Glutamatergic neuron (in vitro differentiated cells): ENCODE measurements at places on chromosomes 13 and 19. TPM values are rescaled to one million over a fixed set of nuclear protein-coding genes. Genes with fewer than 3 reads are reported as not detected.

DNA sequence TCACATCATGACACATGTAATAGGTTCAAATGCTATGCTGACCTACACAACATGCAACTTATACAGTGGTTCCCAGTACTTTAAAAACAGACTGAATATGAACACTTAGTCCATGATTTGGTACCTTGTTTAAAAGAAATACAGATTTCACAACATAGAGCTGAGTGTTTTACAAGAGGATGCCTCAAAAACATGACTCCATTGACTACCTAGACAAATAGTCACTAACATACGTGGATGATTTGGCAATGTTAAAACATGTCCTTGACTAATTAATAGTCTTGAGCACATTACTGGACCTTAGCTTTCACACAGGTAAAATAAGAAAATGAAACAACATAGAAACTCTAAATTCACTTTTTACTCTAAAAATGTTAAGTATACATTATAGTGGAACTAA is 300.1 kb downstream of the DIAPH3 start:
- no peak for DNase-seq
- no peaks in the 10 kb centered on the region for H3K27me3 ChIP-seq
- H3K4me1 ChIP-seq = peaks cover 1% of the 10 kb centered on the region
- no peak overlapping the region for H3K4me3 ChIP-seq

DNA sequence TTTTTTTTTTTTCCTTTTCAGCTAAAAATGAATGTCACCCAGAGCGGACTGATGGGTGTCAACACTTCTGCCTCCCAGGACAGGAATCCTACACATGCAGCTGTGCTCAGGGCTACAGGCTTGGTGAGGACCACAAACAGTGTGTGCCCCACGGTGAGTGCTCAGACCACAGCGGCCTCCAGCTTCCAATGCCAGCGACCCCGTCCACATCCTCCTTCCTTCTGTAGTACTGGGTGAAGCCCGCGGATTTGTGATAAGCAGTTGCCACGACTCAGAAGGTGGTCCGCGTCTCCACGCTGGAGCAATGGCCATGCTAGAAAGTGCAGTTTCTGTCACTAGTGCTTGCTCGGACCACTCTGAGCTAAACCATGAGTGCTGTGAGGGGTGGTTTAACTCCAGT is 6.0 kb downstream of the PROZ start:
- H3K4me3 ChIP-seq = no peak overlapping the region
- no peak for DNase-seq
- peaks cover 9% of the 10 kb centered on the region for H3K27me3 ChIP-seq
- H3K4me1 ChIP-seq = peaks cover 6% of the 10 kb centered on the region
- H3K36me3 ChIP-seq = no peaks in the 10 kb centered on the region
- H3K27ac ChIP-seq = no peak overlapping the region

DNA sequence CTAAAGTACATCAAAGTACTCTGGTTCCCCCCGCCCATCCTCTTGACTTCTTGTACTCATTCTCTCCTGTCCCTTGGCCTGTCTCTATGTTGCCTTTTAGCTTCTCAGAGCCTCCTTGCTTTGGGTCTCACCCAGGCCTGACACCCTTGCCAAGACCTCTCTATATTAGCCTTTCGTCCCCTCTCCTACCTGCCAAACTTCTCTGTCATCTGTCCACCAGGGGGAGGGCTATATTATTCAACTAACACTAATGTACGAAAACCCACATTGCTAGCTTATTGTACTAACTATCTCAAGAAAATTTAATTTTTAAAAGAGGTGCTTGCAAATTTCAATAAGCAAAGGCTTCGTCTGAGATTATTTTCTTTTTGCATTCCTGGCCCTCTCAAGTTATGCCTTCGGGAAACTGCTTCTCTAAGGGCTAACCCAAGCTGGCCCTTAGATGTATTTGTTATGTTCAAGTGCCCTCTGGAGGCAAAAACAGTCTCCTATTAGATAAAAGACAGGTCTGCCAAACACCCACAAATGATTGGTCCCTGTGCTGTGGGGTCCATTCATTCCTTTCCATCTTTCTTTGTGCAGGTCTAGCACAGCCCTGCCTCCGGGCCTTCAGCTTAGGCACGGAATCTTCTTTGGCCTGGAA is 6.3 kb upstream of the MRPS31 start:
- H3K4me3 ChIP-seq = no peak overlapping the region
- no peak overlapping the region for H3K27ac ChIP-seq
- H3K27me3 ChIP-seq = no peaks in the 10 kb centered on the region
- no peaks in the 10 kb centered on the region for H3K36me3 ChIP-seq
- no peak for DNase-seq

GRCh38 chr13:30617315-30618185 is at the start of gene USPL1:
TSS of gene USPL1 (plus strand) at chr13:30617920. CDS start at chr13:30621141, 3,221 bp downstream.
- H3K4me1 ChIP-seq = peaks cover 9% of the 10 kb centered on the region
- no peaks in the 10 kb centered on the region for H3K27me3 ChIP-seq
- H3K27ac ChIP-seq = no peak within 1 kb of the TSS
- H3K4me3 ChIP-seq = no peak within 1 kb of the TSS

DNA sequence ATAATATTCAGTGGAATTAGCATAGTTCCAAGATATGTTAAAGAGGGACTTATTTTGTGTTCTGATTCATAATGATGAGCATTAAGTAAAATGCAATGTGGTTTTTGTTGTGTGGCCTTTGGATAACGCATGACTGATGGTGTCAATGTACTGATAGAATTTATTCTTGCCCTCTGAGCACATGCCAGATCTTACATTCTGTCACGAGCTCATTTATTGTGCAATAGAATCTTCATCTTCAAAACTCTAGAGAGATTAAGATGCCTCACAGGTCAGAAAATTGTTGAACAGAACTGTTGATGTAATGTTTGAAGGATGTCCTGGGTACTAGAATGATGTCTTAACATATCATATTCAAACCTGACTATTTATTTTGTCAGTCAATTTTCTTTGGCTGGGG is 148.0 kb upstream of the HTR2A start:
- H3K27me3 ChIP-seq = no peaks in the 10 kb centered on the region
- H3K4me3 ChIP-seq = no peak overlapping the region
- no peak for DNase-seq
- H3K36me3 ChIP-seq = no peaks in the 10 kb centered on the region
- H3K4me1 ChIP-seq = no peaks in the 10 kb centered on the region
- no peak overlapping the region for H3K27ac ChIP-seq

GRCh38 chr13:23348262-23349127 is 85.0 kb downstream of the SACS start:
- no peak overlapping the region for H3K27ac ChIP-seq
- H3K36me3 ChIP-seq = no peaks in the 10 kb centered on the region
- H3K27me3 ChIP-seq = no peaks in the 10 kb centered on the region
- no peak for DNase-seq
- no peak overlapping the region for H3K4me3 ChIP-seq

DNA sequence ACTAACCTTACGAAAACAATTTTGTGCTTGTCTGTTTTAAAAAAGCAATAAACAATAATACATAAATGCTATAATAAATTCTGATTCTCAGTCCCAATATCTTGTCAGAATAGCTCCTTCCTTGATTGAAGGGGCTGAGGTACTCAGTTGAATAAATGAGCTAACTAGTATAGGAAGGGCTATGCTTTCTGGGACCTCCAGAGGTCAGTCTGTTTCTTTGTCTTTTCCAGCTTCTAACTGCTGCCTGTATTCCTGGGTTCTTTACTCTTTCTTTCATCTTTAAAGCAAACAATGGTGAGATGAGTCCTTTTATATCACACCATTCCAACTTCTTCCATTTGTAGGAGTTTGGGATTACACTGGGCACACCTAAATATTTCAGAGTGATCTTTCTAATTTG is 1297.0 kb upstream of the ATXN8OS start:
- no peak overlapping the region for H3K27ac ChIP-seq
- DNase-seq = no peak
- no peak overlapping the region for H3K4me3 ChIP-seq
- no peaks in the 10 kb centered on the region for H3K27me3 ChIP-seq
- H3K4me1 ChIP-seq = peaks cover 2% of the 10 kb centered on the region

GRCh38 chr19:31344403-31344802 is 4.8 kb downstream of the TSHZ3 start:
- DNase-seq = no peak
- H3K4me3 ChIP-seq = no peak overlapping the region
- H3K36me3 ChIP-seq = peaks cover 5% of the 10 kb centered on the region
- peaks cover 8% of the 10 kb centered on the region for H3K27me3 ChIP-seq
- H3K4me1 ChIP-seq = peaks cover 30% of the 10 kb centered on the region
- H3K27ac ChIP-seq = no peak overlapping the region

Gene CERS1
- total RNA-seq = 15.3 TPM

Gene UBE2L5
- not detected for total RNA-seq

Gene ADGRE3
- not detected for total RNA-seq

Gene RASIP1
- total RNA-seq = 6.2 TPM

Gene TBCB
- total RNA-seq = 337 TPM

Gene CEACAM3
- total RNA-seq = not detected

Gene IL4I1
- 0.59 TPM for total RNA-seq

Gene METTL21C
- not detected for total RNA-seq

Gene FGF9
- total RNA-seq = 19.5 TPM

Gene APBA3
- total RNA-seq = 23.3 TPM

Gene C1QTNF9B
- total RNA-seq = not detected

Gene NCR1
- total RNA-seq = not detected

Gene STAP2
- 18.1 TPM for total RNA-seq

Gene CBARP
- 74.7 TPM for total RNA-seq
